ENCODE measurements at places on chromosomes 3 and 15.
A peak's percentile ranks its signal among the peaks of the same experiment; 100 is the strongest.

GRCh38 chr3:68088216-68088615 is 433.8 kb upstream of the SUCLG2 start:
- peak; percentile 8 for DNase-seq

- no peak for DNase-seq
Measured at GRCh38 chr3:164730815-164731360, 347.4 kb downstream of the SI start.

GRCh38 chr3:57755368-57755675 is 787 bp upstream of the SLMAP start:
- DNase-seq: no peak

DNA sequence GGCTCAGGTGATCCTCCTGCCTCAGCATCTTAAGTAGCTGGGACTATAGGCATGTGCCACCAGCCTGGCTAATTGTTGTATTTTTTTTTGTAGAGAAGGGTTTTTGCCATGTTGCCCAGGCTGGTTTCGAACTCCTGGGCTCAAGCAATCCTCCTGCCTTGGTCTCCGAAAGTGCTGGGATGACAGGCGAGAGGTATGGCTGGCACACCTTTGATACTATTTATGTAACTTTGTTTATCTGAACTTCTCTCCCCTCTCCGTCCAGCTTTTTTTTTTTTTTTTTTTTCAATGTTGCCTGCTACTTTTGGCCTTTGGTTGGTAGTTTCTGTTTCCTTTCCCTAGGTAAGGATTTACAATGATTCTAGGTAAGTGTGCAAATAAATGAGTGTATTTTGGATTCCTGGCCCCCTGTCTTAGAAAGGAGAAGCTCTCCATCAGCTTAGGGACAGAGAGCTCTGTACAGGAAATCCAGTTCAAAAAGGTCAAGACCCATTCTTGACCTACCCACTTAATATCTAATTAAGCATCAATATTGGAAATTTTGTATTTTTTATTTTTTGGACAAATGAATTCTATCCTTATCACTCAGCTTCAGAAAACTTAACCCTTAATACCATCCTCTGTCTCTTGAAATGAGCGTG is 6.8 kb downstream of the ARL6IP5 start:
- DNase-seq: no peak

- DNase-seq: no peak
Measured at GRCh38 chr15:74505837-74506514, 35.0 kb upstream of the ARID3B start.

DNA sequence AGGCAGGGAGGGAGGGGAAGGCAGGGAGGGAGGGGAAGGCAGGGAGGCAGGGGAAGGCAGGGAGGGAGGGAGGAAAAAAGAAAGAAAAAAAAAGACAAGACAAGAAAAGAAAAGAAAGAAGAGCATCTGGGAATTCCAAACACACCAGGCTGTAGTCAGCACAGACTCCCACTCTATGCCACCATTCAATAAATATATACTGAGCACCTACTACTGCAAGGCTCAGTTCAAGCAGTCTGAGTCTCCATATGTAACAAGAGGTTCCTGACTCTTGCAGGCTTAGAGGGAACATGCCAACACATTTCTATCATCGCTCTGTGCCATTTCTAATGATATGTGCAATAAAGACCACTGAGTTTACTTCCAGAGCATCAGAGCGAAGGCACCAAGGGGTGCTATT is 47.7 kb downstream of the ANXA2 start:
- no peak for DNase-seq

- no peak for DNase-seq
Measured at GRCh38 chr3:67381667-67382272, 272.6 kb downstream of the SUCLG2 start.

GRCh38 chr15:53031469-53031868 is 241.3 kb upstream of the ONECUT1 start:
- DNase-seq: no peak

GRCh38 chr3:177330779-177331178 is 133.5 kb upstream of the TBL1XR1 start:
- no peak for DNase-seq

GRCh38 chr15:40803076-40803475 is 3.8 kb upstream of the ZFYVE19 start:
- no peak for DNase-seq

- no peak for DNase-seq
Measured at GRCh38 chr3:15528854-15529537, 7.5 kb upstream of the COLQ start.

- DNase-seq: no peak
Measured at GRCh38 chr3:150391161-150391560, 16.9 kb upstream of the TSC22D2 start.

- no peak for DNase-seq
Measured at GRCh38 chr15:49038382-49038781, 7.9 kb downstream of the SECISBP2L start.

- DNase-seq: no peak
Measured at GRCh38 chr15:66089049-66089448, 164.5 kb downstream of the MEGF11 start.

GRCh38 chr15:66832664-66833063 is 130.6 kb downstream of the SMAD6 start:
- no peak for DNase-seq

DNA sequence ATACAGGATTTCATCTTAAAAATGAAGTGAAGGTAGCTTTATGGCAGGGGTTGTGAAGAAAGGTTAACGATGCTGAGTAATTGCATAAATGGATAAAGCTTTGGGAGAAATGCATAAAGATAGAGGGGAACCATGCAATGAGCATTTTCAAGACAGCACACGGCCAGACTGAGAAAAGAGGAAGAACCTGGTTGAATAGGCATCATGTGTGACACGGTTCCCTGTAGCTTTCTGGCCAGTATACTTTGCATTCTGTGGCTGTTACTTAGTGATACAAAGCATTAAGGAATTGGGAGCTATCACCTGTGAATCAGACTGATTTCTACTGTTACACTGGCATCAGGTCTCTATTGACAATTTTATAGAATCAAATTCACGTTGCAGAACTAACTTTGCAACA is 33.3 kb downstream of the NR2C2 start:
- DNase-seq: no peak

DNA sequence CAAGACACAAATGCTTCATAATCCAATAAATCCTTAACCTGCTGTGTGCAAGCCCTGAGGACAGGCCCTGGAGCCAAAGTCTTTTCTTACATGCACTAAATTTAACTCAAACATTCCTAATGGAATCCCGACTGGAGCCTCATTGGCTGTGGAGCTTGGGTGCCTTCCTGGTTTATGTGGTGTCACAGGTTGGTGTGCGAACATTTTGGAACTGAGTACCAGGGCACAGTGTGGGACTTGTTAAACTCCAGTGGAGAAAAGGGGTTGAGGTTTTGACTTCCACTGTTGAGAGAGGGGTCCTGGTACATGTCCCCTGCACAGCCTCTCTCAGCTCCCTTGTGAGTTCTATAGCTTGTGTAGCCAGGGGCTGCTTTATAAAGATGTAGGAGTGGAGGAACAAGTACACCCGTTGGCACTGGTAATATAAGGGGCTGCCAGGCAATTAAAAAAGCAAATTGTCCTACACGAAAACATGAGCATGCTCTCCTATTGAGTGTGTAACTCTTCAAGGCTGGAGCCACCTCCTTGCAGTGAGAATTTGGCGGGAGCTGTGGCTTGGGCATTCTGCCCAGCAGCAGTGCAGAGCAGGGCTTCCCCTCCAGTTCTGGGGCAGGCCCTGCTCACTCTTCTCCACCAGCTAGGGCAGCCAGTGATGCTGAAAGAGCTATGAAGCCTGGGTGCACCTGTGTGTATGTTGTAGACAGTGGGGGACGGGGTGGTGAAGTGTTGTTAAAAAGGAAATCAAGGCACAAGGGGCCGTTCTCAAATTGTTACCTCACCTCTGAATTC is 218.1 kb downstream of the CLSTN2 start:
- no peak for DNase-seq

- DNase-seq: no peak
Measured at GRCh38 chr3:155485897-155486296, 192.4 kb upstream of the STRIT1 start.

- DNase-seq: no peak
Measured at GRCh38 chr3:178568155-178568731, 32.0 kb downstream of the KCNMB2 start.

DNA sequence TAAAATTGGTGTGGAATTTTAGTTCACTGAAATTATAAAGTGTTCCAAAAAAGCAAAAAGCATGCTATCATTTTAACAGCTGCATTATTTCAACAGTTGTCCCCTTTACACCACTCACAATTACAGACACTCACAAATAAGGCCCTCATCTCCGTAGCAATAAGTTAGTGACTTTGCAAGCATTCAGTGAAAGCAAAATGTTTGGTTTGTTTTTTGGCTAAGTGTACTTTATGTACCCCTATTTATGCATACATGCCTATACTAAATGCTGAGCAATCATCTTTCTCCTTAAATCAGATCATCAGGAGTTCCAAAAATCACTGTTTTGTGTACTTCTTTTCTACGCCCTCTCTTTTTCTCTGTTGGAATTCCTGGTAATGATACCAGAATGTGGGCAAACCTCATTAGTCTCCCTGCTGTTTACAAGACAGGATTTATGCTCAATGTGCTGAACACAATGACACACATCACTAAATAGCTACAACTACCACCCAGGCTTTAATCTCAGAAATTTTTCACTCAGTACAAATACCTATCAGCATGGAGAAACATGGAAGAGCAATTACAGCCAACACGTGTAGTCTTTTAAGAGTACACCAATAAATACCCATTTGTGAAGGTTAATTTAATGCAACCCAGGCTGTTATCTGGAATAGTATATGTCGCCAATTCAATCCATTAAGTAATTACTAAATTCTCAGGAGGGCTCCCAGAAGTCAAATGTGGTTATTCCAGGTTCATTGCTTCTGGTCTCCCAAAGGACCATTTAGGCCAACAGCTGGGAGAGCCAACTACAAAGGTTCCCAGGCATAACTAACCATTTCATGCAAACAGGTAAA is 12.0 kb downstream of the ALDH1A2 start:
- DNase-seq: no peak

DNA sequence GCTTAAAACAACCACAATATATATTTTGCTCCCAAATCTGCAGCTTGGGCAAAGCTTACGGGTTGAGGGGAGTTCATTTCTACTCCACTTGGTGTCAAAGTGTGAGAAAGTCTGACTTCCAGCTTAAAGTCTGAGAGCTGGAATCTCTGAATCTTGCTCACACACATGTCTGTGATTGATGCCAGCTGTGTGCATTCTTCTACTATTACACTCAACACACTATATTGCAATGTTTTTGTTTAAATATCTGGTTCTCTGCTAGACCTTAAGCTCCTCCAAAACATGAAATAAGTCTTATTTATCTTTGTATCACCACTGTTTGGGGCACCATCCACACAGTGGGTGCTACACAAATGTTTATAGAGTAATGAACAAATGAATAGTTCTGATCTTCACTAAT is 36.7 kb upstream of the SECISBP2L start:
- no peak for DNase-seq
